ENCODE measurements at places on chromosomes 5 and 9. TPM values are rescaled to one million over a fixed set of nuclear protein-coding genes. Genes with fewer than 3 reads are reported as not detected.

Gene SEMA6A
- 0.16 TPM for polyA plus RNA-seq

Gene CCDC152
- polyA plus RNA-seq, result 0.09 TPM

Gene ENC1
- 6.9 TPM for polyA plus RNA-seq

Gene FCN1
- polyA plus RNA-seq, result 2,884 TPM

Gene ZNF608
- not detected for polyA plus RNA-seq

Gene FBXL7
- not detected for polyA plus RNA-seq

Gene ECSCR
- not detected for polyA plus RNA-seq

Gene NDUFS6
- 62.2 TPM for polyA plus RNA-seq

Gene SOX30
- 0.12 TPM for polyA plus RNA-seq

Gene TSSK1B
- not detected for polyA plus RNA-seq

Gene PPP1R2B
- polyA plus RNA-seq, result not detected

Gene SLC38A9
- 5.4 TPM for polyA plus RNA-seq

Gene DMRT3
- not detected for polyA plus RNA-seq

Gene MELK
- 0.08 TPM for polyA plus RNA-seq

GRCh38 chr5:110072651-110073050 is 382.9 kb downstream of the MAN2A1 start:
- H3K4me3 ChIP-seq, result no peak overlapping the region
- no peaks in the 10 kb centered on the region for H3K4me1 ChIP-seq
- H3K27me3 ChIP-seq, result no peaks in the 10 kb centered on the region
- no peaks in the 10 kb centered on the region for H3K36me3 ChIP-seq
- H3K27ac ChIP-seq, result no peak overlapping the region

DNA sequence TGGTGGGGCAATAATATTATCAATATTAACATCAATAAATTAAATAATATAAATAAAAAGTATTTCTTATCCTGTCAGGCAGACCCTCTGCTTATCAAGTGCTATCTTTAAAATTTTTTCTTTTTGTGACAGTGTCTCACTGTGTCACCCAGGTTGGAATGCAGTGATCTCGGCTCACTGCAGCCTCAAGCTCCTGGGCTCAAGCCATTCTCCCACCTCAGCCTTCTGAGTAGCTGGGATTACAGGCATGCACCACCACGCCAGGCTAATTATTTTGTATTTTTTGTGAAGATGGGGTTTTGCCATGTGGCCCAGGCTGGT is 53.2 kb downstream of the NDST1 start:
- H3K36me3 ChIP-seq, result peaks cover 7% of the 10 kb centered on the region
- no peak for DNase-seq
- no peak overlapping the region for H3K4me3 ChIP-seq
- no peak overlapping the region for H3K27ac ChIP-seq
- H3K4me1 ChIP-seq, result no peaks in the 10 kb centered on the region

- no peak for DNase-seq
- H3K27me3 ChIP-seq, result no peaks in the 10 kb centered on the region
- H3K4me3 ChIP-seq, result no peak overlapping the region
Measured at GRCh38 chr5:142636093-142636492, 49.8 kb downstream of the FGF1 start.

GRCh38 chr5:64165500-64166200 is at the start of gene RNF180:
Gene RNF180, plus strand, starts transcription at chr5:64165843. Its CDS starts 34,965 bp downstream, at chr5:64200808.
- peaks cover 9% of the 10 kb centered on the region for H3K4me1 ChIP-seq
- no peak within 1 kb of the TSS for H3K4me3 ChIP-seq
- no peaks in the 10 kb centered on the region for H3K36me3 ChIP-seq
- peaks cover 59% of the 10 kb centered on the region for H3K27me3 ChIP-seq
- no peak within 1 kb of the TSS for H3K27ac ChIP-seq

DNA sequence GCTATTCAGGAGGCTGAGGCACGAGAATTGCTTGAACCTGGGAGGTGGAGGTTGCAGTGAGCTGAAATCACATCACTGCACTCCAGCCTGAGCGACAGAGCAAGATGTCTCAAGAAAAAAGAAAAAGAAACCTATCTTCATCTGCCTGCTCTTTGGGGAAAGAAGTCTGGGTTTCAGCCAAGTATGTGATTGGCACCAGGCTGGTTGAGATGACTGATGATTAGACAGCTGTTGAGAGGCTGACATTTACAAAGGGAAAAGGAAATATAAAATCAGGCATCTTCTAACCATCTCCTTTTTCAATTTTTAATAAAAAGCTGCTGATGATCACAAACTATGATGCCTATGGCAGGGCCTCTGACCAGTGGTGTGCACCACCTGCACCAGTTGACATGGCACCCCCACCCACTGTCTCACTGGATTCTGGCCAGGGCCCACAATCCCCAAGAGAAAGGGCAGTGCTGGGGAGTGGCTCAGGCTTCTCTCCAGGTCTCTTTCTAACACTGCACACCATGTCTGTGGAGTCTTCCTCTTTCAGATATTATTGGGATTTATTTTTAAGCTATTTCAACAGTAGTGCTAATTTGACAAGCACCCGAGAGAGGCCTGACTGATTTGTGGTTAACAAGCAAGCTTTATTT is 17.2 kb upstream of the C5orf15 start:
- no peaks in the 10 kb centered on the region for H3K27me3 ChIP-seq
- H3K4me1 ChIP-seq, result no peaks in the 10 kb centered on the region
- H3K4me3 ChIP-seq, result no peak overlapping the region
- H3K27ac ChIP-seq, result no peak overlapping the region
- peaks cover 69% of the 10 kb centered on the region for H3K36me3 ChIP-seq

GRCh38 chr5:54049144-54049543 is 261.2 kb downstream of the ARL15 start:
- no peak overlapping the region for H3K27ac ChIP-seq
- DNase-seq, result no peak
- H3K36me3 ChIP-seq, result no peaks in the 10 kb centered on the region
- H3K4me3 ChIP-seq, result no peak overlapping the region
- H3K4me1 ChIP-seq, result no peaks in the 10 kb centered on the region
- no peaks in the 10 kb centered on the region for H3K27me3 ChIP-seq

GRCh38 chr9:103266064-103266463 is 270.9 kb downstream of the CYLC2 start:
- H3K36me3 ChIP-seq, result no peaks in the 10 kb centered on the region
- DNase-seq, result no peak
- H3K4me3 ChIP-seq, result no peak overlapping the region
- no peaks in the 10 kb centered on the region for H3K27me3 ChIP-seq
- H3K27ac ChIP-seq, result no peak overlapping the region

DNA sequence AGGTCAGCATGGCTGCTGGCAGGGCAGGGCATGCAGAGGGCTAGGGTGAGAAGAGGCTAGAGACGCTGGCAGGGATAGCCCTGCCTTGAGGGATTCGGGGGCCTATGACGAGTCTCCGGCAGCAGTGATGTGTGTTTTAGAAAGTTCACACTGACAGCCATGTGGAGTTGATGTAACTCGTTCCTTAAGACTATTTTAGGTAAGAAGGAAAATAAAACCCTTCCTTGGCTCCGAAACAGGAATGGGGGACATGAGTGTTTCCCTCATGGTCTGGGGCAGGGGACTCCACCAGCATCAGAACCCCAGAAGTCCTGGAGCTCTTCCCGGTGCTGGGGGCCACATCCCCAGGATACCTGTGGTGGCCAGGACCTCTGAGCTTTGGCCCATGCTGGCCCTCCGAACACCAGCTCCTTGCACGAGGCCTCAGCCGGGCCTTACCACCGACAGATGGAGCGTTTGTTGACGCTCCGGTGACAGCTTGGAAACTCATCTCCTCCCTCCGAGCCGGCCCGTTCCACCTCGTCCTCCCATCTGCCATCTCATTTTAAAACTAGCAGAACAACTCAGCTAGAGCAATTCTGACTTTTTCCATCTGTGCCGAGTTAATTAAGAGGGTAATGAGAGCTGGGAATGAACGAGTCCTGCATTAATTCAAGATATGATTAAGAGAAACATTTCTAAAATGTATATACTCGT is 337.7 kb downstream of the CDK5RAP2 start:
- no peaks in the 10 kb centered on the region for H3K27me3 ChIP-seq
- H3K4me3 ChIP-seq, result no peak overlapping the region
- H3K27ac ChIP-seq, result no peak overlapping the region

DNA sequence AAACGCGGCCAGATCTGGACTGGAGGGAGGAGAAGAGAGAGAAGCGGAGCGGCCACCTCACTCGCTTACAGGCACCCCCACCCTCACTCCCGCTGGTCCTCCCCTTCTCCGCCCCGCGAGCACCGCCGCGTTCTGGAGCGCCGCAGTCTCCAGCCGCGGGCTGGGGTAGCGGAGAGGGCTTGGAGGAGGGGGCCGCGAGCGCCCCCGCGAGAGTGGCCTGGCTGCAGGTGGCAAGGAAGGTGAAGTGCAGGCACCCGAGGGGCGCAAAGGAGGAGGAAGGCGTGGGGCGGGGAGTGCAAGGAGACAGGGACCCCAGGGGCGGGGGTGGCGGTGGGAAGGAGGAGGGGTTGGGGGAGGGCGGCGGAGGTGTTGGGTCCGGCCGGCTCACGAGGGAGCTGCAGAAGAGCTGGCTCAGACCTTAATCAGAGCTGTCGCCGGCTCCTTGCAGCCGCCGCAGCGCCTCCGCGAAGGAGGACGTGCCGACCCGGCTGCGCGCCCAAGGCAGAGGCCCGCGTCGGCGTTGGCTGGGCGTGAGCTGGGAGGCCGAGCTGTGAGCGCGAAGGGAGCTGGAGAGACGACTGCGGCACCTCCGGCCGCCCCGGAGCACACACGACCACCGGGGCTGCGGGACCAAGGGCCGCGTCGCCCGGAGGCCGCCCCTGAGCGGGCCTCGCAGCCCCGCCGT is at the start of gene DMRT3:
DMRT3 (plus strand) TSS at position 398 of the 685 bp plus-strand sequence. CDS start 347 bp downstream, outside the sequence.
- no peaks in the 10 kb centered on the region for H3K36me3 ChIP-seq
- no peak within 1 kb of the TSS for H3K27ac ChIP-seq
- H3K4me1 ChIP-seq, result peaks cover 28% of the 10 kb centered on the region
- no peak within 1 kb of the TSS for H3K4me3 ChIP-seq

GRCh38 chr9:130707225-130707976 is 13.8 kb downstream of the EXOSC2 start:
- no peak overlapping the region for H3K27ac ChIP-seq
- no peaks in the 10 kb centered on the region for H3K27me3 ChIP-seq
- H3K4me3 ChIP-seq, result no peak overlapping the region
- peaks cover 21% of the 10 kb centered on the region for H3K36me3 ChIP-seq
- peak; percentile 66 for DNase-seq

GRCh38 chr5:175847061-175847460 is 24.3 kb upstream of the CPLX2 start:
- H3K4me3 ChIP-seq, result no peak overlapping the region
- no peak for DNase-seq
- no peak overlapping the region for H3K27ac ChIP-seq
- H3K4me1 ChIP-seq, result peaks cover under 1% of the 10 kb centered on the region

GRCh38 chr5:8689773-8690172 is 820.8 kb downstream of the MTRR start:
- H3K27me3 ChIP-seq, result no peaks in the 10 kb centered on the region
- H3K36me3 ChIP-seq, result no peaks in the 10 kb centered on the region
- no peaks in the 10 kb centered on the region for H3K4me1 ChIP-seq
- no peak for DNase-seq
- H3K4me3 ChIP-seq, result no peak overlapping the region

DNA sequence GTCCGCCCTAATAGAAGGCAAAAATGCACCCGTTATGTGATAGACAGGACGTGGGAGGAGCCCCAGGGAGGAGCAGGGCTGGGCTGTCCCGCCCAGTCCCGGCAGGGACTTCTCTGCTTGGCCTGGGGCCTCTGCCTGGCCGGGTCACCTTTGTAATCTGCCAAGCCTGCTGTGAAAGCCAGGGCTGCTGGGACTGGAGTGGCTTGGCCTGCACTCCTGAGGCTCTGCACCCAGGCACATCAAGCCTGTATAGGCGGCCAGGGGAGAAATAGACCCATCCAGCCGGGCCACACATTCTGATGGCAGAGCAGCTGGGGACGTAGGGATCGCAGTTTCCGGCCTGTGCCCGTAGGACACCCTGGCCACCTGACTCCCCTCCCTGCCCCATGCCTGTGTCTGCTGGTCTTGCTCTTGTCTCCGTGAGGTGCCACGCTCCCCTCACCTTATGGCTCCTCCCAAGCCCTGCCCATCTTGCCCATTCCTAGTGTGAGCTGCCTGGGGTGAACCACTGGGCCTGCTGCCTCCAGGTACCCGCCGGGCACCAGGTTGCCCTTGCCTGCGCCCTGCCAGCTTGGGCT is 28.1 kb downstream of the DYNC2I2 start:
- no peaks in the 10 kb centered on the region for H3K27me3 ChIP-seq
- no peak overlapping the region for H3K27ac ChIP-seq
- no peak for DNase-seq
- no peak overlapping the region for H3K4me3 ChIP-seq

GRCh38 chr9:16152276-16153101 is 599.6 kb downstream of the CCDC171 start:
- H3K4me1 ChIP-seq, result no peaks in the 10 kb centered on the region
- no peak for DNase-seq
- no peaks in the 10 kb centered on the region for H3K36me3 ChIP-seq
- H3K27ac ChIP-seq, result no peak overlapping the region

GRCh38 chr9:32671333-32671732 is 35.9 kb upstream of the TAF1L start:
- no peak overlapping the region for H3K4me3 ChIP-seq
- no peak for DNase-seq

GRCh38 chr5:180201051-180201987 is 7.7 kb downstream of the RASGEF1C start:
- no peak overlapping the region for H3K4me3 ChIP-seq
- H3K27me3 ChIP-seq, result no peaks in the 10 kb centered on the region
- H3K4me1 ChIP-seq, result no peaks in the 10 kb centered on the region
- DNase-seq, result peak; percentile 2

GRCh38 chr5:32435383-32435782 is 9.2 kb downstream of the ZFR start:
- H3K27ac ChIP-seq, result no peak overlapping the region
- DNase-seq, result no peak
- H3K36me3 ChIP-seq, result no peaks in the 10 kb centered on the region
- H3K4me1 ChIP-seq, result peaks cover 38% of the 10 kb centered on the region

DNA sequence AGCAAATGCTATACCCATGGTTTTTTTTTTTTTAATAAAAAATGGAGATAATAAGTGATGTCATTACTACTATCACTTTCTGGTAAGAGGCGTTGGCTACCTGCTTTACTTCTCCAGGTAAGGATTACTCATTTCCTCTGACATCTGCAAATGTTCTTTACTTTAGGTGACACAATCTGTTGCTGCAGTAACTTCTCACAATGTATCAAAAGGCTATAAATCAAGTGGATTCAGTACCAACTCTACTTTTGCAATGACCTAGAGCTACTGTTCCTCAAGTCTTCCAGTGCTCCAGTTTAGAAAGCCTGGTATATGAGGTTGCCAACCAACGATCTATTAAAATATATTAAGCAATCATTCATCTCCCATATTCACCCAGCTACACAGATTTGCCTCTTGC is 129.1 kb downstream of the PLK2 start:
- H3K4me1 ChIP-seq, result no peaks in the 10 kb centered on the region
- H3K4me3 ChIP-seq, result no peak overlapping the region
- no peak for DNase-seq
- no peaks in the 10 kb centered on the region for H3K27me3 ChIP-seq

GRCh38 chr5:52859628-52860027 is 71.9 kb downstream of the ITGA1 start:
- H3K36me3 ChIP-seq, result no peaks in the 10 kb centered on the region
- no peak overlapping the region for H3K27ac ChIP-seq
- no peak for DNase-seq
- no peaks in the 10 kb centered on the region for H3K27me3 ChIP-seq
